ENCODE measurements at places on chromosomes 12 and 14.

- peak; percentile 33 for DNase-seq
These were observed 52.4 kb upstream of the CAPRIN2 start for GRCh38 chr12:30806989-30807694.

- DNase-seq, result no peak
These were observed 72.3 kb upstream of the TMEM263 start for GRCh38 chr12:106883426-106883825.

DNA sequence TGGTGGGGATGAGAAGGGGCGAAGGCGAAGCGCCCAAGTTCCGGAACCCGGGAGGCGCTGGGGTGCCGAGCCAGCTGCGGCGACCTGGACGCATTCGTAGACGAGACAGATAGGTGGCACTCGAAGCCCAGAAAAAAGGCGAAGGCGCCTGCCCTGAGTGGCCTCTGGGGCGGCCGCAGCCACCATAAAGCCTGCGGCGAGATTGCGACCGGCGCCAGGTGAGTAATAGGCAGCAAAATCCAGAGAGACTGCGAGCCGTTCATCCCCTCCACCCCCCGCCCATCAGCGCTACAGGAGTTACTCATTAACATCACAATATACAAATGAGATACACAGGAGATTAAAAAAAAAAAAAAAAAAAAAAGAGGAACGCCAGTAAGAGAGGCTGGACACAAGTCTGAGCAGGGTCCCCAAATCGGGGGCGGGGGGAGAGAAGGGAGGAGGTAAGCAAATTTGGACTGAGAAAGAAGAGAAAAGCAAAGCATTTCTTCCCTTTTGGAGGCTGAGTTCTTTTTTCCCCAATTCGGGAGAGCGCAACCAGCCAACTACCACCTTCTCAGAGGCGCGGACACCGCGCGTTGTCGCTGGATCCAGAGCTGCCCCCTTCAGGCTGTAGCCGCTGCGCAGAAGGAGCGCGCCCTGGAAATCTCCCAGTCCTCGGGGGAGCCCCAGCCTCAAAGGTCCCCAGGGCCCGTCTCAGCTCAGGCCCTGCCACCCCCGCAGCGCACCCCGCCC is 15.7 kb downstream of the TBX3 start:
- no peak for DNase-seq

GRCh38 chr12:8027856-8028255 is 4.7 kb upstream of the FOXJ2 start:
- no peak for DNase-seq

DNA sequence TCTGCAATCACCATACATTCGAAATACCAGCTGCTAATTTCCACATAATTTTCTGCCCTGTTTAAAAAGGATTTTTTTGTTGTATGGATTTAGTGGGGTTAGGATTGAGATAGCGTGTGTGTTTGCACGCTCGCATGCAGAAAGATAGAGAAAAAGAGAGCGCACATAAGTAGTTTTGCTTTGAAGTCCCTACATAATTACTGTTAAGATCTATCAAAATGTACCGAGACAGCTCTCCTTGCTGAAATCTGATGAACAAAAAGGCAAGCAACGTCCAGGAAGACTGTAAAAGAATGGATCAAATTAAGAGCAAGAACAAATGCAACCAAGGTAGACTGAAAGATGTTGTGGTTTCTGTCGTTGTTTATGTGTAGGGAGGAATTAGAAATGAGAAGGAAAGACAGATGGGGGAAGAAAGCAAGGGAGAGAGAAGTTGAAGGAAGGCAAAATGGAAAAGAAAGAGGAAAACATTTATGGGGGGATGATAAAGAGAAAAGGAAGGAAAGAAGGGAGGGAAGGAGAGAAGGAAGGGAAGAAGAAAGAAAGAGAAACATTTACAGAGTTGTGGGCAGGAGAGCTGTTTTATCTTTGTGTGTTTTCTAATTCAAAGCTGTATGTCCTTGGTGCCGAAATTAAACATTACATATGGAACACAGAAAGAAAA is 522.3 kb downstream of the MED13L start:
- DNase-seq, result no peak

GRCh38 chr14:95037273-95037672 is 120.1 kb downstream of the DICER1 start:
- DNase-seq, result no peak

- DNase-seq, result no peak
These were observed 50.1 kb downstream of the ZC3H14 start for GRCh38 chr14:88612981-88613380.

DNA sequence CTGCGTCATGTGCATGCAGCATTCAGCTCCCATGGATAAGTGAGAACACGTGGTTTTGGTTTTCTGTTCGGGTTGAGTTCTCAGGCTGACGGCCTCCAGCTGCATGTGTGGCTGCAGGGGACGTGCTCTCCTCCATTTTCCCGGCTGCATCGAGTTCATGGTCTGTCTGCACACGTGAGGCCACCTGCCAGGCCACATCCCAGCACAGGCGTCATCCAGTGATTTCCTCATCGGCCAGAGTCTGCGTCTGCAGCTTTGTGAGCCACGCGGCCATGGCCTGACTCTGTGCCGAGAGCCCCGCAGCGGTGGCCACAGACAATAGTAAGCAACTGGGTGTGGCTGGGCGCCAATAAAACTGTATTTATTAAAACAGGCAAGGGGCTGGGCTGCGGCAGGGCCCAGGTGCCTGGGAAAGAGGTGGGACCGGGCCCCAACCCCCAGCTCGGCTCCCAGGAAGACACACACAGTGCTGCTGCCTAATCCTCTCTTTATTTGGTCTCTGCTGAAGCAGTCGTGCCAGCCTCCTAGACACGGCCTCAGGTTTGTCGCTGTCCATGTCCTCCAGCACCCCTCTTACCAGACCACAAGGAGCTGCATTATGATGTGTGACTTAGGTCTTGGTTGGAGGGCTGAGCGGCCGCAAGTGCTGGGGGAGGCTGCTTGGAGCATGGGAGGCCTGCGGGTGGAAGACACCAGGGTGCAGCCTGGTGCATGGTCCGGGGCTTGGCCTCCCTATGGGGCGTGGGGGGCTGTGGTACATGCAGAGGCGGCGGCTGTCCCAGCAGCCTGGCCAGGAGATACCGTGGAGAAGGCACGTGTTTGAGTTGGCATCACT is 52.0 kb downstream of the NOC4L start:
- peak; percentile 69 for DNase-seq

GRCh38 chr14:47596232-47596631 is 79.2 kb downstream of the MDGA2 start:
- DNase-seq, result no peak

- DNase-seq, result no peak
These were observed 138.0 kb upstream of the CPNE8 start for GRCh38 chr12:39043424-39043822.

DNA sequence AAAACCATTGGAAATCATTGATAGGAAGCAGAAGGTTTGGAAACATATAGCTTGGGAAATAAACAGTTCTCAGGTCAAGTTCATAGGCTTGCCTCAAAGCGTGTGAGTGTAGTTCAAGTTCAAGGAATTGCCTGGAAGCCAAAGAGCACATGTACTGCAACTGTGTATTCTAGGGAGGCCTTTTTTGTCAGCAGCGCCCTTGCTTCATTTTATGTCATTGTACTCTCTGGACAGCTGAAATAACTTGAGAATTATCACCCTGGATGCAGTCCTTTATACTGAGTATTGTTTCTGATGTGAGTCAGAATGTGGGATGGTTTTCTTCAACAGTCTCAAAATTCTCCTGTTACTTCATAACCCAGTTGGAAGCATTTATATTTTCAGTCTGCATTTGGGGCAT is 16.0 kb upstream of the EVL start:
- DNase-seq, result no peak

GRCh38 chr12:123149501-123150274 is 1.2 kb downstream of the PITPNM2 start:
- DNase-seq, result no peak

DNA sequence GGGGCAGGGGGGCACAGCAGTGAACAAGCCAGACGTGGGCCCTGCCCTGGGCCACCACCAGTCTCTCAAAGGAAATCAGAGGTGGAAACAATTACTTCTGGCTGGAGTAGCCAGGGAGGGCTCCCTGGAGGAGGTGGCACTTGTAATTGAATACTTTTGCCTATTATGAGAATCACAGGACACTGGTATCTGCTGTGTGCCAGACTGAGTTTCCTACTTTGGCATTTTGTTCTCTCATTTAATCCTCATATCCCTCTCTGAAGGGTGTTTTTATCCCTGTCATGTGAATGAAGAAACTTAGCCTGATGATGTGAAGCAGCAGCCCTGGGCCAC is 7.2 kb downstream of the FAM222A start:
- DNase-seq, result no peak

All from COR-L47 (cell line).